Caudate nucleus (tissue), 63 donors: ENCODE measurements at places on chromosomes 7 and 10.

- DNase-seq: no peak
Observed at GRCh38 chr7:101121991-101122932, 4.6 kb upstream of the SERPINE1 start.

DNA sequence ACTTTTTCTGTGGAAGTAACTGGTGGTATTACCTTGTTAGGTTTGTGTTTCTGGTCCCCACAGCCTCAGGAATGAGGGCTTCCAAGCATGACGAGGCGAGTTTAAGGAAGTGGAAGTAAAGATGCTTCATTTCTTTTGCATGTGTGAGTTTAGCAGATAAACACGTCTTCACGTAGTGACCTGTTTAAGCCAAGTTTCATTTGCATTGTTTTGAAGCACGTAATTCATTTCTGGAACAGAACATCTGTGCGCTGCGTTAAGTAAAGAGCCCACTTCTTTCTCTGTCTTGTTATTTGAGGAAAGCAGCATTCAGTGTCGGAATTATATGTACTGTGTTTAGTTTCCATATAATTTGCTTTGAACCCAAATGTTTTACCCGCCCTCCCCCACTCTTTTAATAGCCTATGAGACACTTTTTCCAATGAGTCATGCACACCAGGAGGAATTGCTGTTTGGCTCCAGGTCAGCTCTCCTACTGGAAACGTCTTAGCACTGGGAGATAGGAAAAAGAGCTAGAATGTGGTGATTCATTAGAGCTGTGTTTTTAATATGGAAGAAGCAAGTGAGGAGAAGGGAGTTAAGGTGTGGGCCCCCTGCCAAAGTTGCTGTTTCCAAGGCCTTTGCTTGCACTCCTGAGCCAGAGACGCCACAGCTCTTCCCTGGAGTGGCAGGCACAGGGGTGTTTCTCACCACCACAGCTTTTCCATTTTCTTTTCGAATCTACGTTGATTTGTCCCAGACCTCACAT lies 36.7 kb downstream of the BTBD16 start:
- DNase-seq: no peak

DNA sequence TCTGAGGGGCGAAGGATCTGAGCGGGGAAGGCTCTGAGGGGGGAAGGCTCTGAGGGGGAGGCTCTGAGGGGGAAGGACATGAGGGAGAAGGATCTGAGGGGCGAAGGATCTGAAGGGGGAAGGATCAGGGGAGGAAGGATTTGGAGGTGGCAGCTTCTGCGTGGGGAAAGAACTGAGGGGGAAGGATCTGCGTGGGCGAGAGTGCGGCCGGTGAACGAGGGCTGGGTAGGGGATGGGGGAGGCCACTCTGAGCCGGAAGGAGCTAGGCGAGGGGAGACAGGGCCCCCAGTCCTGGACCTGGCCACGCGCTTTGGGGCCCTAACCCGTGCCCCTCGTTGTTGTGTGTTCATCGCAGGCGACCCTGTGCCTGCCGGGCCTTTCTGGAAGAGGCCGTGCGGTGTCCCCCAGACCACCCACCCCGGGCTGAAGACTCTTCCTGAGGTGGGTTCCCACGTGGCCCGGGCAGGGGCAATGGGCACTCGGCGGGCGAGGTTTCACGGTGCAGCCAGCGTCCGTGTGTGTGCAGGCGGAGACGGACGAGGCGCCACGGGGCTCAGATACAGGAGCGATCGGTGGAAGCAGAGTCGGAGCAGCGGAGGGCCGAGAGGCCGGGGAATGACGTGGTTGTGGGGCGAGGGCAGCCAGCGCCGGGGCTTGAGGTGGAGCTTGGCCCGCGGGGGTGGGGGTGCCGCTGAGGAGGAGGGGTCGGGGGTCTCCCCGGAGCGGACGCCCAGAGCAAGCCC lies 2.0 kb downstream of the CALY start:
- DNase-seq: no peak

DNA sequence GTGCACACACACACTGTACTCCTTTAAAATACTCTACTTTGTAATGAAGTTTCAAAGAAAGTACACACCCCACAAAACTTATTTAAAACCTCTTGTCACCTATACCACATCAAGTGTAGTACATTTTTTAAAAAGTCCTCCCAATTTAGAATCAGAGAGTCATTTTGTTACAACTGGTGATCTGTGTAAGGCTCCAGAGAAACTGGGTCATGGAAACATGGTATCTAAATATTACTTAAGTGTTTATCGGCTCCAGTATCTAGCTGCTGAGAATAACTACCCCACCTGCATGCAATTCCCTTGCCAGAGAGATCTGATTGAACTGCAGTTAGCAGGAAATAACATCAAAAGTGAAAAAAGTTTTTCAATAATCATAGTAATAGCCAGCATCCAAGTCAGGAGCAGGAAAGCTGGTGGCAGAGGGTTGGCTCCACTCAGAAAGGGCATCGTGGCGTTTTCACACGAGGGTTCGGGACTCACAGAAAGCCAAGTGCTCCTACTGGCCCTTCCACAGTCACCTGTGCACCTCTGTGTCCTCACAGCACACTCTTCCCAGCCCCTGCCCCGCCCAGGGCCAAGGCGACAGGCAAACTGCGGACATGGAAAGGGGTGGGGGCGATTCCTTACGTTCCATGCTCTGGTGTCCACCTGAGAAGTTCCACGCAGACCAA lies 6.5 kb downstream of the RGS10 start:
- DNase-seq: no peak

DNA sequence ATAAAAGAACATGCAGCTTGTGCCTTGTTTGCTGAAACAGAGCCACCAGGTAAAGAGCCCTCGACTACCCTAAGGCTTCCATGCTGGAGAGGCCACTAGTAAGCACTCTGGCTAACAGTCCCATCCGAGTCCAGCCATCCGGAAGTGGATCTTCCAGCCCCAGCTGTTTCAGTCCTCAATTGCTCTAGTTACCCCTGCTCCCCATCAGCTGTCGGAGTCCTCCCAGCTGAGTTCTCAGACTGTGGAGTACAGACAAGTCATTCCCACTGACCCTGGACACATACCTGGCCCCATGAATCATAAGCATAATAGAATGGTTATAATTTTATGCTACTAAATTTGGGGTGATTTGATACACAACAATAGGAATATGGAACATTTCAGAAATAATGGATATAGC lies 13.5 kb upstream of the FZD1 start:
- no peak for DNase-seq

- DNase-seq: no peak
Observed at GRCh38 chr7:150685219-150686029, at the start of gene GIMAP2. Gene GIMAP2 (plus strand): TSS chr7:150685706. CDS start chr7:150687060, 1,354 bp downstream.

DNA sequence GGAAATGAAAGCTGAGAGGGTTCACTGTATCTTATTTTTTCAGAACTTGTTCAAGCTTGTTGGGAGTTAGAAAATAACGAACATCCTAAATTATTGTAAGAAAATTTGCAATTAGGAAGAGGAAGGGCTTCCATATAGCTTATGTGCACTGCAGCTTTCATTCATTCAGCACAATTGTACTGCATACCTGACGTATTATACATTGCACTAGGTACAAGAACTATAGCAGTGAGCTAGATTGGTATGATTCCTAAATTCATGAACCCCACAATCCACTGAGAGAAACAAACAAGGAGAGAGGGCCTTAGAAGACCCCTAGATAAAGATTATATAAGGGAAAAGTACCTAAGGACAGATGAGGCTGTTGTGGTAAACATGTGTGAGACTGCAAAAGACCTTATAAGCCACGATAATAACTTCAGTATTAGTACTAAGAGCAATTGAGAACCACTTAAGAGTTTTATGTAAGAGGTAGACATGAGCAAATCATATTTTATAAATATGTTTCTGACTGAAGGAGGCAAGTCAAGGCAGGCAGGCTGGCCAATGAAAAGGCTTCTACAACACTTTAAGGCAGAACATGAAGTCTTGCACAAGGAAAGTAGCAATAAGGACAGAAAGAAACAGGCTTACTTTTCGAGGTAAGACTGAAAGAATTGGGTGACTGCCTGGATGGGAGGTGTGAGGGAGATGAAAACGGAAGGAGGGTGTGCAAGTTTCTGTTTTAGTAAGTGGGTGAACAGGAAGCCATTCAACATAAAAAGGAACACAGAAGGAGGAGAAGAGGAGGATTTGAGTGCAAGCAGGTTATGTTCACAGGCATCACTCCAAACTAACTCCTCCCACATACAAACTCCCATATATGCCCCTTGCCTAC lies 77.9 kb upstream of the LRRN3 start:
- DNase-seq: no peak

DNA sequence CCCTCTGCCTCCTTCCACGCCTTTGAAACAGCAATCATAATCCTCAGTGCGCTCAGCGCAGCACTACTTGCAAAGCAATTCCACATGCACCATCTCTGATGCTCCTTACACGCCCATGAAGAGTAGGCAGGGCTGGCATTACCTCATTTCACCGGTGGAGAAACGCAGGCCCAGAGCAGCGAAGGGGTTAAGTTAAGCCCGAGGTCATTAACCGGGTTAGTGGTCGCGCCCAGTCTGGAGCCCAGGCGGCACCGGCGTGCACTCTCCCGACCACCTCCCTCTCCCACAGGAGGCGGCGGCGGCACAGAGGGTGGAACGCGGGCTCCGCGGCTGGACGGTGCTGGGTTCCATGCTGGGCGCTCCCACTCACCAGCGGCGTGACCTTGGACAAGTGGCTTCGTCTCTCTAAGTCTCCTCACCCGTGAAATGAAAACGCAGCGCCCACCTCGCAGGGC lies 515 bp downstream of the FASTK start:
- peak; percentile 50 for DNase-seq

- no peak for DNase-seq
Observed at GRCh38 chr10:22321156-22321923, 441 bp downstream of the BMI1 start.

GRCh38 chr7:19101472-19101871 lies 16.0 kb downstream of the TWIST1 start:
- no peak for DNase-seq

DNA sequence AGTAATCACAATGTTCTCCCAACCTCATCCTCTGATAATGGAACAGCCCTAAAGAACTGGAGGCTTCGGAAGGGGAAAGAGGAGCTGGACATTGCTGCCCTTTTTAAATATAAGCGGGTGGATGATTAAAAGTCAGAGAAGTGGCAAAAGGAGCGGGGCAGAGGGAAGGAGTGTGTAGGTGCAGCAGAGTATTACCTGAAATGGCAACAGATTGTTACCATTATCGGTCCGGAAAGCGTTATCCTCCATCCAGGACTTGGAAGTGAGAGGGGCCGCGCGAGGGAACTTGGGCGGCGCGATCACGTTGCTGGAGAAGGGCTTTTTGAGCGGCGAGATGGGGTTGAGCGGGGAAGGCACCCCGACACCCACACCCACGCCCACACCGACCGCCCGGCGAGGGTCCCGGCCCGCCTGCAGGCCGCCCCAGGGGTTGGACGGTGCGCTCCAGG lies 51.7 kb downstream of the CPEB3 start:
- no peak for DNase-seq

- no peak for DNase-seq
Observed at GRCh38 chr7:100571829-100572116, 1.9 kb downstream of the SAP25 start.

DNA sequence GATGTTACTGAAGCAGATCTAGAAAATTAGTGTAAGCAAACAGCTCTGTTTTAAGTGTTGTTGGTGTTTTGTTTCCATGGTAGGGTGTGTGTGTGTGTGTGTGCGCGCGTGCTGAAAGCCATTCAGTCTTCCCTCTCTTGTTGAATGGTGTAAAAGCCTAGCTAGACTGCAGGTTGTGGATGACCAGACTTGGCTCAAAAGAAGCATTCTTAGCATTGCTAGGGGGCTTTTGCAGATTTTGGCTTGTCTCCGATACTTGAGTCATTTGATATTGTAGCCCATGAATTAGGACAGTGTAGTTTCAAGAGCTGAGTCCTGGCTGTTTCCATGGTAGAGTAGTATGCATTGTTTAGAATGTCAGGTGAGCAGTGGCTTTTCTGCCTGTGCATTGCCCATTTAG lies 99.1 kb downstream of the SND1 start:
- no peak for DNase-seq
